Stimulated activated CD4-positive, alpha-beta T cell treated with anti-CD3 and anti-CD28 coated beads, Interleukin-15, amount 100 ng/mL, for 48 hours (primary cell): ENCODE measurements at places on chromosomes 6 and 20.

- no peak for DNase-seq
These were observed 37.0 kb downstream of the STX7 start for GRCh38 chr6:132475925-132476324.

DNA sequence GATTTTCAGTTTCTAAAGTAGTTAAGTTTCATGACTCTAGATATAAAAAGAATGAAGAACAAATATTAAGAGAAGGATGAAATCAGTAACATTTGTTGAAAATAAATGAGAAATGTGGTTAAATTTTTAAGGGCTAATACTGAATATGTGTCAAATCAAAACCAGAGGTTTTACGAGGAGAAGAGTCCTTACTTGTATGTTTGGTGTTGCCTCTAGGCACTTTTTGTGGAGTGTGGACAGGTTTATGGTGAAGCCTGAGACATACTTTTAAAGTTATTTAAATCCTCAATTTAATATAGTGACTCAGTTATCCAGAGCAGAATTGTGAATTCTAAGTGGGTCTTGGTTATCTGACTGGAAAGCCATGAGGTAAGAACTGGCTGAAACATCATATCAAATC is 68.7 kb downstream of the COL19A1 start:
- DNase-seq = no peak

- peak; percentile 29 for DNase-seq
These were observed 73.5 kb downstream of the ADTRP start for GRCh38 chr6:11705069-11705468.

GRCh38 chr6:149854532-149854931 is 9.6 kb downstream of the LRP11 start:
- no peak for DNase-seq

GRCh38 chr6:158085261-158086053 is 82.6 kb downstream of the SERAC1 start:
- DNase-seq = no peak

GRCh38 chr20:50528804-50529351 is 18.7 kb downstream of the PTPN1 start:
- DNase-seq = no peak

DNA sequence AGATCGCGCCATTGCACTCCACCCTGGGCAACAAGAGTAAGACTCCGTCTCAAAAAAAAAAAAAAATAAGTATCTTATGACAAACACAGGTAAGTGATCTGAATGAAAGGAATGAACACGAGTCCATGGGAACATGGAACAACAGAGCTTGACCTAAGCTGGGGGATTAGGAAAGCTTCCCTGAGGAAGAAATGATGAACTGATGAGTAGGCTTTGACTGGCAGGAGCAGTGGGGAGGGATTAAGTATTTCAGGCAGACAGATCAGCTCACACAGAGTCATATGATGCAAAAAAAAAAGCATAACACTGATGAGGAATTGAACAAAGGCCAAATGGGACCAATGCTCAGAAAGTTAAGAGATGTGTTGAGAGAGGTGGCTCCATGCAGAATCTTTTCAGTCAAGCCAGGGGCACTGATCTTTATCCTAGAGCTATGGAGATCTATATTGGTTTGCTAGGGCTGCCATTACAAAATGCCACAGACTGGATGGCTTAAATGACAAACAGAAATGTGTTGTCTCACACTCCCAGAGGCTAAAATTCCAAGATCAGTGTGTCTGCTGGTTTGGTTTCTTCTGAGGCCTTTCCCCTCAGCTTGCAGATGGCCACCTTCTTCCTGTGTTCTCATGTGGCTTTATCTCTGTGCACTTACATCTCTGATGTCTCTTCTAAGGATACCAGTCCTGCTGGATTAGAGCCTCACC is 85.6 kb downstream of the ANKRD6 start:
- DNase-seq = no peak

GRCh38 chr6:63523630-63524029 is 48.6 kb upstream of the LOC128125822 start:
- no peak for DNase-seq

- DNase-seq = peak; percentile 38
These were observed 26.8 kb downstream of the PPP1R14C start for GRCh38 chr6:150169609-150170008.

- peak; percentile 59 for DNase-seq
These were observed 114.7 kb upstream of the ZNF217 start for GRCh38 chr20:53708129-53708968.

- DNase-seq = no peak
These were observed 942 bp downstream of the ACAT2 start for GRCh38 chr6:159762681-159763293.

DNA sequence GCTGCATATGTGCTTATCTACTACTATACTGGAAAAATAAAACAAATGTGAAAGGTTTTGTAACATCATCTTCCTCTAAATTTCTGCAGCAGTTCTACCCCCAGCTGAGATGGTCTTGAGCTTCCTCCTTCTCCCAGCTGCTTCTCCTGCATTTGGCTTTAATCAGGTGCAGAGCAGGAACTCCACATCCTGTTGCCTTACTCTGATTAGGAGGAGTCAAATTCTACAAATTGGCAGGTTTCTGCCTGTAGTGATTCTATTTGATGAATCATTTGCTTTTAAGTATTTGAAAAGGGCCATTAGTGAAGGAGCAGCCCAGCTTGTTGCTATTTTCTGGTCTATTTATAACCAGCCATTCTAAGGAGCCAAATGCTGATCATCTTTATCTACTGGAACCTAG is 224.5 kb downstream of the GMDS start:
- DNase-seq = no peak

GRCh38 chr6:144344646-144345045 is 59.5 kb downstream of the UTRN start:
- peak; percentile 24 for DNase-seq
